ENCODE measurements at places on chromosomes 2 and 18.

- DNase-seq = no peak
These were observed 109.7 kb downstream of the FOXI3 start for GRCh38 chr2:88342749-88343148.

GRCh38 chr18:13397504-13398163, 179.1 kb downstream of the LDLRAD4 start:
- DNase-seq = peak; percentile 21

GRCh38 chr2:98445177-98445682, 572 bp downstream of the INPP4A start:
- no peak for DNase-seq

- no peak for DNase-seq
These were observed 131.8 kb upstream of the HNRNPA3 start for GRCh38 chr2:177080746-177081284.

DNA sequence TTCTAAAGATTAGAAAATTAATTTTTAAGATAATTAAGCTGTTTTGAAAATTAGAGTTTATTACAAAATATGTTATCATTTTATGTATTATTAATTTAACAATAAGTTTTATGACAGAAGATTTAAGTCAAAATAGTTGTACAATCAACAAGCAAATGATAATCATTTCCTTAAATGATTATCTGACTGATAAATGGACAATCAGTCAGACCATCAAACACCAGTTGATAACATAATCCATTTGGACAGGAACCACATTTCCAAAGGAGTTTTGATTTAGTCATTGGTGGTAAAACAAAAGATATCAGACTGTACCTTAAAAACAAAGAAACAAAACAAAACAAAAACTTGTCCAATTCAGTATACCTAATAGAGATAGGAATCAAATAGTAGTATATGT, 1.9 kb downstream of the TFPI start:
- no peak for DNase-seq

DNA sequence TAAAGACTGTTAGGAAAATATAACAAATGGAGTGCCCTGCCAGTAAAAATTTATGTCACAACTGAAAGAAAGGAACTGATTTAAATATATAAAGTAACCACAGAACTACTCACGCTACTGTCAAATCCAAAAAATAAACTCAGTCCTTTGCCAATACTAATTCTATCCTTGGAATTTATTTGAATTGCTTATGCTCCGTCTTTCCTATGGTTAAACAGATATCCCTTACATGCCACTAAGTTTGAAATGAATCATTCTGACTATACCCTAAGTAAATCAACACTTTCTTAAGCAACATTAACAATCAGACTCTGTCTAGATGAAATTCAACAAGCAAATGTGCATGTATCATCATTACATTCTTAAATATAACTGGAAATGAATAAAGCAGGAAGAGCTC, 9.8 kb downstream of the HNRNPLL start:
- DNase-seq = no peak

DNA sequence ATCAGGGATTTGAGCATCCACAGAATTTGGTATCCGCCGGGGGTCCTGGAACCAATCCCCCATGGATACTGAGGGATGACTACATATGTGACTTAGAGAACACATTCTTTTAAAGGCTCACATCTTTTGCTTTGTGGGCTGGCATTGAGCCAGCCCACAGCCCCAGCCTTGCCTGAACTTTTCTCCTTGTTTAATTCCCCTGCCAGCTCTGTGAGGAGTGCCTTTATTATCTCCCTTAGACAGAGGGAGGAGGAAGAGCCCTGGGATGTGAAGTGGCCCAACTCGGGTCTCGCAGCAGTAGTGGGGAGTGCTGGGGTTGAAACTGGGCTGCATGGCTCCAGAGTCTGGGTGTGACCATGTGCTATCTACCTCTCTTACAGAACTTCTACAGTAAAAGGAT, 7.6 kb downstream of the TTC39C start:
- DNase-seq = no peak

DNA sequence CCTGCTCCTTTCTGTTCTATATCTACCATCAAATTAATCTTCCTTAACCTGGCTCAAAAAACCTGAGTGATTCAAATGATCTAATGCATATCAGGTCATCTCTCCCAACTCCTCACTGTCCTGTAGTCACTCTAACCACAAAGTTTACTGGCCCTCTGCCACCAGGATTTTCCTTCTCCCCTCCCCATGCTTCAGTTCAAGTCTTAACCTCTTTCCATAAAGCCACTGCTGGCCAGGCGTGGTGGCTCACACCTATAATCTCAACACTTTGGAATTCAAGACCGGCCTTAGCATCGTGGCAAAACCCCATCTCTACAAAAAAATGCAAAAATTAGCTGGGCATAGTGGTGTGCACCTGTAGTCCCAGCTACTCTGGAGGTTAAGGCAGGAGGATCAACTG, 7.5 kb upstream of the SP3 start:
- no peak for DNase-seq

Measured in NCI-H524 treated with DMSO at 0.1 percent for 48 hours (cell line).